ENCODE measurements at places on chromosomes 16 and 17.
A peak's percentile ranks its signal among the peaks of the same experiment; 100 is the strongest.

GRCh38 chr17:74825952-74826719 lies 33.5 kb downstream of the GRIN2C start:
- DNase-seq = no peak

DNA sequence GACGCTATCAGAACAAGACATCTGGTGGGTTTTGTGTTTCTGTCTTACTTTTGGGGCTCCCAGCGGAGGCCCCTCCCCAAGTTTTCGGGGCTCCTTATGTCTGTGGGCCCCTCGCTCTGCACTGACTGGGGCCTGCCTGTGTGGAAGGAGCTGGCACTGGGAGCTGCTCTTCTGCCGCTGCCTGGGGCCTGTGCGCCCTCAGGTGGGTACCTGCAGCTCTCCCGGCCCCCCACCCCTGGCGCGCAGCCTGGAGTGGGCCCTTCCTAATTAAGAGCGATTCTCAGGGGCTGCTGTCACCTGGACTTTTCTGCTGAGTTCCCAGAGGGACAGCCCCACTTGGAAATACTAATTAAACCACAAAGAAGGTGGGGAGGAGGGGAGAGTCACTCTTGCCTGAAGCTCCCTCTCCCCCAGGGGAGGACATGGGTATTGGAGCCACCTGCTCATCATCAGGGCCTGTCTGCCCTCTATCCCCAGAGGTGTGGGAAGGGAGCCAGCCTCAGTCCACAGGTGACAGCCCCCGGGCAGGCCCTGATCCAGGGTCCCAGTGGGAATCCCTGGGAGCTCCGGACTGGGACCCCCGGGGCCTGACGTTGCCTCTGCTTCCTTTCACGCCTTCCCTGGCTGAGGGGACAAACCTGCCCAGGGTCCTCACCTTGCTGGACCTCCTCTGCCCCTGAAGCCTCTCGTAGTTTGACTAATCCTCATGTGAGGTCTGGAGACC lies 36.5 kb downstream of the GSE1 start:
- no peak for DNase-seq

GRCh38 chr17:79182176-79183042 lies 107.8 kb downstream of the ENGASE start:
- no peak for DNase-seq

DNA sequence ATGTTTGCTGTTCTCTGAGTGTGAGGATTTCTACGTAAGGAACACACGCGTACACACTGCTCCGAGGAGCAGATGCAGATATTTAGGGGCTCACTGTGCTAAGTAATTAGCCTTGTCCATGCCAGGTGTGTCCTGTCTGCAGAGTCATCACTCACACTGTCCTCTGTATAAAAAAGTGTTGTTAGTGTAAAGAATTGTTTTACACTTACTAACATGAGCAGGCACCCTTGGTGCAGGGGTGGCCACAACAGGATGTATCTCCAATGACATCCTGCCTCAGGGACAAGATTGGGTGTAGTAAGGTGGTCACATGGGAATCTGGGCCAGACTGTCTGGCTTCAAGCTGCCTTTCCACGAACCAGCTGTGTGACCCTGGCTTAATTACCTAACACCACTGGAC lies 63.9 kb downstream of the NDEL1 start:
- DNase-seq = no peak

DNA sequence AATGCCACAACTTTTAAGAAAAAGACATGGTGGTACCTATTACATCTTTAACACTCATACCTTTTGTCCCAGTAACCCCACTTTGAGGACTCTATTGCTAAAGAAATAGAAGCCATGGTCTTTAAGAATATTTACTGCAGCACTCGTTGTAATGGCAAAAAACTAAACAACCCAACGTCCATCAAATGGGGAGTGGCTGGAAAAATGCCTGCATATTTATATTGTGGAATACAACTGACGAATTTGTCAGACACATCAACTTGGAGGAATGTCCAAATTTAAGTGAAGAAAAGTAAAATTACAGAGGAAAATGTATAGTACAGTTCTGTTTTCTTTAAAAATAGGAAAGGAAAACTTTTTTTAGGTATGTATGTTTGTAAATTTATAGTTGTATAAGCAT lies 47.8 kb downstream of the STX8 start:
- DNase-seq = no peak

- no peak for DNase-seq
Measured at GRCh38 chr16:19020689-19021088, 37.0 kb downstream of the TMC7 start.

DNA sequence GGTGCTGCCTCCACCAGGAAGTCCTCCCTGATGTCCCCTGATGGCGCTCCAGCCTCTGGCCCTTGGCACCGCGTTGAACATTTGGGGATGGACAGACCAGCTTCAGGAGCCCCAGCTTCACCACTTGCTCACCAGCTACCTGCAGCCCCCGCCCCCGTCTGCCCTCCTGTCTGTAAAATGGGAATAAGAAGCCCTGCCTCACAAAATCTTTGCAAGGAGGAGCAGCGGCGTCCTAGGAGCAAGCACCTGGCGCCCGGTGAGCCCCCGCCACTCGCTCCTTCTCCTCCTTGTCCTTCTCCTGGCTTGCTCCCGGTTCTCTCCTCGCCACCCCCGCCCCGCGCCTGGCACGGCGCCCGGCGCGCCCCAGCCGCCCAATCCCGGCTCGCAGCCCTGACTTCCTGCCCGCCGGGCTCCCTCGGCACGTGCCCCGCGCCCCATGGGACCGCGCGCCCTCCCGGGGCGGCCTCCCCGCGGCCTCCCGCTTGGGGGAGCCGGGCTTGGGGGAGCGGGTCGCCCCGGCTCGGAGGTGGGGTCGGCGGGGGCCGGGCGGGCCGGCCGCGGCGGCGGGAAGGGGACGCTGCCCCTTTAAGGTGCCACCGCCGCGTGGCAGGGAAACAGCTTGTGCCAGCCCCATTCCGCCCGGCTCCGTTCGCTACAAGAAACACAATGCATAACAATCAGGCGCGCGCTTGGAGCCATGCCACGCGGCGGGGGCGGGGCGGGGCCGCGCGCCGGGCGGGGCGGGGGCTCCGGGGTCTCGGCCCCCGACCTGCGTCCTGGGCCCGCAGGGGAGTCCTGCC lies 9.1 kb upstream of the PPP1R1B start:
- peak; percentile 48 for DNase-seq

DNA sequence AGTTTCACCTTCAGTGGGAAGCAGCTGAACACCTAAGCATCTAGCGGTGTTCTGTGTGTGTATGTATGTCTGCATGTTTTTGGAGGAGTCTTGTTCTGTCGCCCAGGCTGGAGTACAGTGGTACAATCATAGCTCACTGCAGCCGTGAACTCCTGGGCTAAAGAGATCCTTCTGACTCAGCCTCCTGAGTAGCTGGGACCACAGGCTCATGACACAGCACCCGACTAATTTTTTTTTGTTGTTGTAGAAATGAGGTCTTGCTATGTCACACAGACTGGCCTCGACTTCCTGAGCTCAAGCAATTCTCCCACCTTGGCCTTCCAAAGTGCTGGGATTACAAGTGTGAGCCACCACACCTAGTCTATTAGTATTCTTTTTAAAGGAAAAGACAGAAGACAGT lies 30.2 kb upstream of the FAAP100 start:
- DNase-seq = peak; percentile 58

GRCh38 chr17:74971842-74972106 lies 785 bp downstream of the HID1 start:
- DNase-seq = no peak

DNA sequence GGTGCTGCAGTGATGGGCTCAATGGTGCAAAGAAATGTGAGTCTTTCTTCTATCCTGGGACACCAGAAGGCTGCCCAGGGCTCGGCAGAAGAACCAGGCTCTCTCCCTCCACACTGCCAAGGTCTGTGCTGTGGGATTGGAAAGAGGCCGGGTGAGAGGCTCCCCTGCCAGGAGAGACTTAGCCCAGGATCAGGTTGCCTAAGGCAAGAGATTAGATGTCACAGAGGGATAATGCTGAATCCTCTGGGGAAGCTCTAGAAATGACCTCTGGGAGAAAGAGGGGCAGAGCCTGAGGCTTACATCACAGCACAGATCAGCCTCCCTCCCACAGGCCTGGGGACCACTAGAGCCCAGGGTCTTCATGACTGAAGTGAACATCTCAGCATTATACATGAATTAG lies 5.7 kb upstream of the DOC2B start:
- DNase-seq = no peak

DNA sequence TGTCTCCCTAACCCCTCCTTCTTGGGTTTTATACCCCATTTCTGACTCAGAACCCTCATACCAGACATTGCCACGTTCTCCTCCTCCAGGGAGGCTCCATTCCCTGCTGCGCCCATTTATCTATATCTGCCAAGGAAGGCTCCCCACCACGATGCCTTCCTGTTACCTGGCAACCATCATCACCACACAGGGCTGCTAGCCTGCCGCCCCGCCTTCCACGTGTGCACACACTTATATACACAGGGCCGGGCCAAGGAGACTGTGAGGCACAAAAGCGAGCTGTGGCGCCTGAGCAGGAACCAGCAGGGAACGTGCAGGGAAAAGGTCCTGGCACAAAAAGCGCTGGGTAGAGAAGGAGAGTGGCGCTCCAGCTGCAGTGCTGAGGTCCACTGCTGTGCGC lies 261.8 kb downstream of the CBLN1 start:
- no peak for DNase-seq

DNA sequence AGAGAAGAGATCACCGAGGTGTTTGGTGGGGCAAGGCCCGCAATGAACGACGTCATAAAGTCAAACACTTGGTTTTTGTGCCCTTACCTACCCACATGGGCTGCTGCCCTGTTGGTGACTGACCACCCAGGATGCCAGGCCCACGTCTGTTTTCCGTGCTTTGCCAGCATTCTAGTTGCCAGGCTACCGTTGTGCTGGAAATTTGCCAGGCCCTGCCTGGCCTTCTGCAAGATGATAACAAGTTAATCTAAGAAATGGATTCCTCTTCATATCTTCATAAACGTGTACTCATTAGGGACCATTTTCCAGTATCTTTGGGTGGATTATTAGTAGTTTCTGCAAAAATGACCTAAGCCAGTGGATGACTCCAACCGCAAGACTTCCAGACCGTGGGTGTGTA lies 35.4 kb downstream of the SLC6A4 start:
- DNase-seq = no peak

DNA sequence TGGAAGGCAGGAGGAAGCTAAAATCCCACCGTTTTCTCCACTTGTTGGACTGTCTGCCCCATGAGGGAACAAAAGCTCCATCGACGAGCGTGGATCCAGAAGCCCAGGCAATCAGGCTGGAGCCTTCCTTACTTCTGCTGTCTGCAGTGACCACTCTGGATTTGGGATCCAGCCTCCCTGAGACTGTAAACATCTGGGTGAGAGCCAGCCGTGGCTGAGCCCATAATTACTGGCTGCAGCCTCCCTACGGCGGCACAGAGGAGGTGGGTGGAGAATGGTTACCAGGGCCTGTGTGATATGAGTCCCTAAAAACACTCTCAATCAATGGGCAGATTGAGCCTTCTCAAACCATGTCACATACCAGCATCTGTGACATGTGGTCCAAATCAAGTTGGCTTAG lies 158.2 kb downstream of the FOXL1 start:
- DNase-seq = no peak

GRCh38 chr17:49834118-49834743 lies 13.6 kb downstream of the TAC4 start:
- no peak for DNase-seq

- DNase-seq = no peak
Measured at GRCh38 chr16:26688105-26688504, 378.6 kb upstream of the C16orf82 start.

- DNase-seq = peak; percentile 97
Measured at GRCh38 chr17:61927208-61928100, at the start of gene INTS2. Gene INTS2 (minus strand): TSS chr17:61927982. CDS start chr17:61926644, 1,338 bp downstream.

DNA sequence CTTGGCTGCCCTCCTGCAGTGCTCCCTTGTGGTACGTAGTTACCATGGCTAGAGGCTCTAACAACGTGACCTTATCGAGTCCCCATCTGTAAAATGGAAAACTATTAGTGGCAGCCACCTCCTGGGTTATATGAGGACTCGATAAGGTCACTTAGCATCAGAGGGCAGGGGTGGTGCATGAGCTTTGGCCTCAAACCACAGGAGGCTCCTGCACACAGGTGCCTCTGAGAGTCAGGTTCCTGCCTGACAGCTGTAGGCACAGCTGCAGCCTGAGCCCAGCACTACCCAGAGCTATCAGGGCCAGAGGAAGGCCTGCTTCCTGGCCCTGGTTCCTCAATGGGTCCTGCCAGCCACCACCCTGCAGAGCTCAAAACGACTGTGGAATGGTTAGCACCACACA lies 57.2 kb upstream of the SEC14L1 start:
- no peak for DNase-seq

- DNase-seq = no peak
Measured at GRCh38 chr17:1597861-1598342, 30.7 kb downstream of the SLC43A2 start.

GRCh38 chr17:42547698-42548069 lies 5.0 kb upstream of the HSD17B1 start:
- no peak for DNase-seq

DNA sequence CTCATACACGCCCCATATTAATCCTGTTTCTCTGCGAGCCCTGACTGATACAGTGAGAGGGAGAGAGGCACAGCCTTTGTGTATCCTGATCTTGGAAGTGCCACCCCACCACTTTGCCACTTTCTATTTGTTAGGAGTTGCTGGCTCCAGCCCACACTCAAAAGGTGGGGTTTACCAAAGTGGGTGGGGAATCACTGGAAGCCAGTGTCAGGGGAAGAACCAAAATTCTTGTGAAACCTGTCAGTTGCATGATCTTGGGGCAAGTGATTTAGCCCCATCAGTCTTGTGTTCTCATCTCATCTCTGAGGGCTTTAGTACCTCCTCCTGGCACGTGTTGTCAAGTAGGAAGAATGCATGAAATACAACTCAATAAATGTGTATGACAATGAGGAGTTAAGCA lies 119.5 kb downstream of the SOX9 start:
- no peak for DNase-seq

DNA sequence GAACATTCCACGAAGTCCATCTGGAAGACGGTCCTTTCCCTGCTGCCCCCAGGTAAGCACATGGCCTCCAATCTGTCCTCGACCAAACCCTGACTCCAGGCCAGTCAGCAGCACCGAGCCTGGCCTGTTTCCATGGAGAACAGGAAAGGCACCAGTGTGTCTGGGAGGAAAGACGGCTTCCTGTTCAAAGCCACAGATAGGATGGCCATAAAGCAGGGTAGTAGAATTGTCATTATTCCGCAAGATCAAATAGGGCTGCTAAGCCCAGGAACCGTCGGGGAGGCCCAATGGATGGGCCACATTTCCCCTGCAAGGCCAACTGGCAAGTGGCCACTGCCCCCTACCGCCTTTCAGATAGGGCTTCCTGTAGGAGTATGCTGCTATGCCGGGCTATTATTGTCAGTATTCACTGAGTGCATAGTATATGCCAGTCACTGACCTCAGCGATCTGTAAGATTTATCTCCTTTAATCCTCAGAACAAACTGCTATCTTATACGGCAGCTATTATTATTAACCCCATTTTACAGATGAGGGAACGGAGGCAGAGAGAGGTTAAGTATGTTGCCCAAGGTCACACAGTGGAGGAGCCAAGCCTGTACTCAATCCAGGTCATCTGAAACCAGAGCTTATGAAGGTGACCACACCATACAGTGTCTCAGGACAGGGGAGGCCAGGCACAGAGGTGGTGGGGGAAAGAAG lies 23.0 kb upstream of the PLCG2 start:
- no peak for DNase-seq
